T-helper 17 cell (primary cell): ENCODE measurements at places on chromosomes 3 and 15. TPM values are rescaled to one million over a fixed set of nuclear protein-coding genes. Genes with fewer than 3 reads are reported as not detected.

GRCh38 chr3:62277986-62278385 lies 95.4 kb downstream of the FEZF2 start:
- no peak for DNase-seq

DNA sequence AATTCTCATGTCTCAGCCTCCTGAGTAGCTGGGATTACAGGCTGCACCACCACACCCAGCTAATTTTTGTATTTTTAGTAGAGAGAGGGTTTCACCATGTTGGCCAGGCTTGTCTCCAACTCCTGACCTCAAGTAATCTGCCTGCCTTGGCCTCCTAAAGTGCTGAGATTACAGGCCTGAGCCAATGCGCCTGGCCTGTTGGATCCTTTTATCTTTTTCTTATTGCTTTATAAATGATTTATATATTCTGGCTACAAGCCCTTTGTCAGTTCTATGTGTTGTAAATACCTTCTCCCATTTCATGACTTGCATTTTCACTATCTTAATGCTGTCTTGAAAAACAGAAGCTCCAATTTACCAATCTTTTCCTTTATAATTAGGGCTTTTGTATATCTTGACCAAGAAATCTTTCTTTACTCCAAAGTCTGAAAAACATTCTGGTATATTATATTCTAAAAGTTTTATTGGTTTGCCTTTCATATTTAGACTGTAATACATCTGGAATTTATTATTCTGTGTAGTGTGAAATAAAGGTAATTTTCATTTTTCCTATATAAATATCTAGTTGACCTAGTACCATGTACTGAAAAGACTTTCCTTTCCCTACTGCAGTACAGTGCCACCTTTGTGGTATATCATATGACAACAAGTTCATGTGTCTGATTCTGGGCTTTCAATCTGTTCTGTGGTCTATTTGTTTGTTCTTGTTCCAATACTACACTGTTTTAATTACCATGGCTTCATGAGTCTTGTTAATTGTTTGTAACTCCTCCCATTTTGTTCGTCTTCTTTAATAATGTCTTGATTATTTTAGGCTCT lies 52.9 kb upstream of the RNU6-1 start:
- no peak for DNase-seq

Gene AP3B2
- total RNA-seq, result 0.10 TPM

GRCh38 chr15:85280203-85280602 lies 100.2 kb upstream of the AKAP13 start:
- DNase-seq, result no peak

- no peak for DNase-seq
Observed at GRCh38 chr15:78363381-78363734, 23.2 kb downstream of the CRABP1 start.

GRCh38 chr3:3666664-3667063 lies 132.6 kb upstream of the LRRN1 start:
- DNase-seq, result no peak

DNA sequence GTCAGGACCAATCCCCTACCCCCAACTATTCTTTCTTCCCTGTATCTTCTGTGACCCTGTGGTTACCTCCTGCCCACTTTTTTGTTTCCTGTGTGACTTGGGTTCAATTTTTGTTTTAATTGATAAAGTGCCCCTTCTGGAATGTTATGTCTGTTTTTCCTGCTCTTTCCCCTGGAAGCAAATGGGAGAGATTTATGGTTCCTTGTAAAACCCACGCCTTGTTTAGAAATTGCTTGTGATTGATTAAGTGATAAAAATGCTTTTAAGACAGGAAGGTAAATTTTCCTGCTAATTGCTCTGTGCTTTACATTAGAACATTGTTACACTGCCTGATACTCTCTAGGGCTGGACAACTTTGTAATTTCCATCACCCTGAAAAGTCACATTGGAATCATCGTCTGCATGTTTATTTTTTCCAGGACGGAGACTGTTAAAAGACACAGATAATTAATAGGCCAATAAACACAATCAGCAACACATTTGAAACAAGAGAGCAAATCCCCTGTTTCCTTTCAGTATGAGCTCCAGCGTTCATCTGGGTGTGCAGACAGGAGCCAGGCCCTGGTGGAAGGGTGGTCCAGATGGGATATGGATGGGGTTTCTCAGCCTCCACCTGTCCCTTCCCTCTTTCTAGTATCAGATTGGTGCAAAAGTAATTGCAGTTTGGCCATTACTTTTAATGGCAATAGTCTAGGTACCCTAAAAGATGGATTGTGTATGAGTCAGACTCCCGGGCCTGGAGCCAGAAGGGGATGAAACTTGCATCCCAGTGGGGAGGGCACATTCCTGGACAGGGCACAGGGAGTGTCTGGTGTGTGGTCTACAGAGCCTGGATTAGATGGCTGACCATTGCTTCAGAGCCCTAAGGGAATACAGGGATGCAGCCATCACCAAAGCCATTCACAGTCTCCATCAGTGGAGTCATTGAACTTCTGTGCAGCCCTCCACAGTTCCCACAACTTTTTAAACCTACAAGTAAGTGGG lies 58.1 kb upstream of the AGBL1 start:
- DNase-seq, result no peak

- no peak for DNase-seq
Observed at GRCh38 chr3:80000022-80000421, 232.2 kb upstream of the ROBO1 start.

Gene TSC22D2
- 37.8 TPM for total RNA-seq

DNA sequence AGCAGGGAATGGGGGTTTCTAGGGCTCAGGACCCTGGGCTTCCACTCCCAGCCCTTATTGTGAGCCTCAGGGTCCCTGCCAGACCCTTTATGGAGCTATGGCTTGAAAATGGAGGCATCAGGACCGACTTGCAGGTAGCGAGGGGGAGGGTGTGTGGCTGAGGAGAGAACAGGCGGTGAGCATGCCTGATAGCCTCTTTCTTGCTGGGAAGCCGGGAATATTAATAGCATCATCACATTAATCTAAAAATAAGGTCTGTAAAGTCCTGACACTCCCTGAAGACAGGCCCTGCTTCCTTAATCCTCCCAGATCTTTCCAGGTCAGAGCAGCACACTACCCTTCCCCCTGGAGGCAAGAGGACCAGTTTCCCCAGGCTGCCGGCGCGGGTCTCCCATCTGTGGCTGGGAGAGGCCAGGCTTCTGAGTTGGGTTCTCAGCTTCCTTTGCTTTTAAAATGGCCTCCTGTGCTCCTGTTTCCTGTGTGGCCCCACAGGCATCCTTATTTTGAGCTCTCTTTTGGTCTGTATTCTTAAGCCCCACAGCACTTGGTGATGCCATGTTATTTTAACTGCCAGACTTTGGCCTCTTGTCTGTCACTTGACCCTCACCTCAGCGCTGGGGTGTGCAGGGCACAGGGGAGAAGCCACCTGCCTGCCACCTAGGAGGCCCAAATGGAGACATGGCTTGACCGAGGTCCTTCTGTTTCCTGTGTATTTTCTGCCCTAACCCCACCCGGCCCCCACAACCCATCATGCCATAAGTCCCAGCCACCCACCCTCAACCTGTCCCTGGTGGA lies 185.0 kb upstream of the TOPAZ1 start:
- no peak for DNase-seq

Gene HYAL1
- total RNA-seq, result 0.44 TPM

DNA sequence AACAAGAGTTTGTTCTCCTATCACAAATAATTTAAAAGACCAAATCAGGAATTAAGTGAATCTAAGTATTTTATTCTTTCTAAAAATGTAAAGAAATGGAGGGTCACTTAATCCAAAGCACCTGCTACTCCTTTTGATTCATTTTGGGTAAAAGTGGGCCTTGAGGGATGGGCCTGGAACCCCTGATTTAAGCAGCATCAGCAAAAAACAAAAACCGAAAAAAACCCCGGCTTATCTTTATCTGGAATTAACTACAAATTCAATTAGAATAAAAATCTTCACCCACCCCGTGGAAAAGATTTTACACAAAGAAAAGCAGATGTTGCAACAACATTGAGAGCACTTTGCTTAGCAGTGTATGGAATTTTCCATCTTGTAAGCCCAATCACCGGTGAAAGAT lies 1018.2 kb downstream of the MCTP2 start:
- DNase-seq, result no peak

GRCh38 chr3:108137460-108137814 lies 46.6 kb upstream of the CD47 start:
- DNase-seq, result no peak

Gene CGNL1
- total RNA-seq, result not detected

Gene GOLGA8M
- not detected for total RNA-seq

Gene GABRR3
- not detected for total RNA-seq

Gene RTP1
- total RNA-seq, result not detected

DNA sequence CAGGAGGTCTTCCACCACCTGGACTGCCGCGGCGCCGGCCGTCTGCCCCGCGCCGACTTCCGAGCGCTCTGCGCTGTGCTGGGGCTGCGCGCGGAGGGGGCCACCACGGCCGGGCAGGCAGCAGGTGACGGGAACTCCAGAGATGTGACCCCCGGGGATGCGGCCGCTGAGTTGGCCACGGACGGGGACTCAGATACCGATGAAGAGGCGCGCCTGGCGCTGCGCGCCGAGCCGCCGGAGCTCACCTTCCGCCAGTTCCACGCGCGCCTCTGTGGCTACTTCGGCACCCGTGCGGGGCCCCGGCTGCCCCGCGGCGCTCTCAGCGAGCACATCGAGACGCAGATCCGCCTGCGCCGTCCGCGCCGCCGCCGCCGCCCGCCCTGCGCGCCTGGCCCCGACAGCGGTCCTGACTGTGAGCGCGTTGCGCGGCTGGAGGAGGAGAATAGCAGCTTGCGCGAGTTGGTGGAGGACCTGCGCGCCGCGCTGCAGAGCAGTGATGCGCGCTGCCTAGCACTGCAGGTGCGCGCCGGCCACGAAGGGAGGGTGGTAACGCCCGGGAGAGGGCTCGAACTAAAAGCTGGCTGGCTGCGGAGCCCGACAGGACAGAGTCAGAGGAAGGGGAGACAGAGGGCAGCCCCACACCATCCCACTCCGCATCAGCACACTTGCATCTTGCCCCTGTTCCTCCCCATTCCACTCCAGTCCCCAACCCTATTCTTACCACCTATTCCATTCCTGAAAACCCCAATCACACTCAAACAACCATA lies 885 bp downstream of the EFCC1 start:
- no peak for DNase-seq

DNA sequence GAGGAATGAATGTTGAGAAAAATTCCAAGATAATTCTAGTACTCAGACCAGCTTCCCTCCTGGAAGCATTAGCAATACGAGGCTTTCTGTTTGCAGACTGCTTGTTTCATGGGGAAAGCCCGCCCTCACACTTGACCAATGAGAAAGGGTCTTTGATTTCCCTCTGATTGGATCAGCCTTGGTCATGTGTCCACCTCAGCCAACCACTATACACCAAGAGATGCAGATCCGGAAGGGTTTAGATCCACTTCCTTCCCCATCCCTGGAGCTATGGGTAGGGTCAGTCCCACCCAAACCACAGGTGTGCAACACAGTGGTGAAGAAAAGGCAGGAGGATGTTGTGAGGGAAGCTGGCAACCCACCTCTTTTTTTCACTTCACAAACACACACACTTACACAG lies 154.7 kb downstream of the SV2B start:
- DNase-seq, result no peak

DNA sequence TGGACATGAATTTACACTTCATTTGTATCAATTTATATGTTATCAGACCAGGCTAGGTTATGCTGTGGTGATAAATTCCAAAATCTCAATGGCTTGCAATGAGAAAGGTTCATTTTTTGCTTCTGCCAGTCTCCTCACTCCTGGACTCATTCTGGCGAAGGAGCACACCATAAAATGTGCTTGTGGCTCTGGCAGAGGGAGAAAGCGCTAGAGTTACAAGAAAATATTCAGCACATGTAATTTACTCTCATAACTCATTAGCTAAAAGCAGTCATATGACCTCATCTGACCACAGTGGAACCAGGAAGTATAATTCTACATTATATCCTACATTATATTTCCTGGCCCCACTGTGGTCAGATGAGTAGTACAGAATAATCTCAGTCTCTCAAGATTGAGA lies 193.8 kb downstream of the BCHE start:
- DNase-seq, result no peak

- no peak for DNase-seq
Observed at GRCh38 chr15:82663186-82663600, 16.0 kb upstream of the CPEB1 start.

DNA sequence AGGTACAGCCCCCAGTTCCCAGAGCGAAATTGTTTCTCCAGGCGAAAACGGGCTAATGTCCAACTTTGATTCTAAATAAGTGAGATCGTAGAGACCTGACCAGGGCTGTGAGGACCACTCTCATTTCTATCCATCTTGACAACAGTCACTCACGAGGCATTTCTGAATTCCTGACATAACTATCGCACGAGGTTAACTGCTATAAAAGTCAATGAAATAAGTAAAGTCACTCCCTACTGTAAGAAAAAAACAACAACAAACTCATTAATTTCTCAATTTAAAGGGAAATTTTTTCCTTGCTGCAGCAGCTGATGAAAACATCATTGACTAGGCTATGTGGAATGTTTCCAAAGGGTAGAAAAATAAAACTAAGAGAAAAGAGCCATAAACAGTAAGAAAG lies 69.1 kb downstream of the GREM1 start:
- DNase-seq, result no peak

- DNase-seq, result no peak
Observed at GRCh38 chr3:177906126-177906511, 630.1 kb upstream of the KCNMB2 start.

- DNase-seq, result no peak
Observed at GRCh38 chr15:71792521-71792920, 17.8 kb upstream of the NR2E3 start.

- no peak for DNase-seq
Observed at GRCh38 chr15:76150513-76150912, 90.7 kb downstream of the TMEM266 start.

GRCh38 chr3:51604212-51604611 lies 65.7 kb downstream of the RAD54L2 start:
- DNase-seq, result no peak

Gene EFCAB12
- 5.2 TPM for total RNA-seq

DNA sequence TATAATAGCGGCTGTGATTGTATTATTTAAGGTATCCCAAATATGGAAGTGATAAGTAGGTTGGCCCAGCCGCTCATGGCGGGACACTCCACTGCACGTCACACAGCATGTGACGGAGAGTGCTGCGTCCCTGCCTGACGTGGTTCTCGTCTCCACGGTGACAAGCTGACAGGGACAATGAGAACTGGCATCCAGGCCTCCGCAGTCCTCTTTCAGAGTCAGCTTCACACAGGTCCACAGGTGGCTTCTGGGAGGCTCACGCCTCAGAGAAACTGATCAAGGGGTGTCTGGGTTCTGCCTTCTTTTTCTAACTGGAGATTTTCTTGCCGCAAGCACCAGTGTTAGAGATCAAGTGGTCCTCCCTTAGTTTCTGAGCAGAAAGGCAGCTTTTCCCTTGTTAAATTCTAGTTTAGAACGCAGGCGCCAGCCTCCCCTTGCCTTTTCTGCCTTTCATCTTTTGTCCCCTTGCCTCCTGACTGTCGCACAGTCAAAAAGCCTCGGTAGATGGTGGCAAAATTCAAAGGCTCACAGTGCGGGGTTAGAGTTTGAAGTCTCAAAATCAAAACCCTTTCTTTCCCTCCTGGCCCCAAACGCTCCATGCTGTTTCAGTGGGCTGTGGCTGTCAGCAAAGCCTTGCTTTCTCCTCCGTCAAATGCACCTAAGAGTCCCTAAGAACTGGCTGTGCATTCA lies 120.9 kb downstream of the ATP10A start:
- DNase-seq, result no peak
